NCI-H187 (cell line): ENCODE measurements at places on chromosomes 1 and 21.

DNA sequence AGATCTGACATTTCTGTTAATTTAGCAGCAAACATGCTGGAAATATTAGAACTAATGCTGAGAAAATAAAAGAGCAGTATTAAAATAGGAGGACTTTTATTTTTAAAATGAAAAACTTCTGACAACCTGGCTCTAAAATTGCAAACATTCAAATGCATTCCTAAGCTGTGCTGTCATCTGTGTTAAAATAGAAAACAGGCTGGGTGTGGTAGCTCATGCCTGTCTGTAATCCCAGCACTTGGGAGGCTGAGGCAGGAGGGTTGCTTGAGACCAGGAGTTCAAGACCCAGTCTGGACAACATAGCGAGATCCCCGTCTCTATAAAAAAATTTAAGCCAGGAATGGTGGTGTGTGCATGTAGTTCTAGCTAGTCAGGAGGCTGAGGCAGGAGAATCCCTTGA lies 44.6 kb downstream of the MIGA1 start:
- no peak for DNase-seq

DNA sequence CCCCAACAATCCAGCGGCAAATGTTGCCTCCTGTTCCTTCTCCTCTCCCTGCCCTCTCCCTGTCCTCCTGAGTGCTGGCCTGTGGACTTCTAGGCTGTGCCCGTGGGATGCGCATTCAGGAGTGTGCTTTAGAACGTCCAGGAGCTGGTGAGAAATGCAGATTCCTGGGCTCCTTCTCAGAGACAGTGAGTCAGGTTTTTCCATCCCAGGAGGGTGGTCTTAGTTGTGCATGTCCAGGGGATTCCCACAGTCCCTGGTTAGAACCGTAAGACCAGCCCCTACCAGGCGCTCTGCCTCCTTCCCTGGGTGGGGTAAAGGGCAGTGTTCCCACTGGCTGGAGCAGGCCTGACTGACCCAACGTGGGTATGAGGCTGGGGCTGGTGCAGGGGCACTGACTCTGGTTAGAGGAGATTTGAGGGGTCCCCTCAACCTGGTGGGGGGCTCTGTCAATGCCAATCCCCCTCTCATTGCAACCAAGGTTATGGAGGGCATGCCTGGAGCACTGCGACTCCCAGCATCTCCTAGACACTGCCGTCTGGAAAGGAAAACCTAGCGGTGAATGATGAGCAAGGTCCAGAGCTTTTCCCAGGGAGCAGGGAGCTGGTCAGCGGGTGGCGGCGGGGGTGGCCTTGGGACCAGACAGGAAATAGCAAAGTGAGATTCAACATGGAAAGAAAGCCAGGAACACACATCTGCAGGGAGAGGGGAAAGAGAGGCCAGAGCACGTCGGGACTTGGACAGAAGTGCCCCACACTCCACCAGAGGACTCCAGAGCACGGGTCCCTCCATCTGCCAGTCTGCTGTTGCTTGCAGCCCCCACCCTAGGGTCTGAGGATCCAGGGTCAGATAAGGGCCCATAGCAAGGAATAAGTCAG lies 38.5 kb downstream of the HSPG2 start:
- no peak for DNase-seq

- no peak for DNase-seq
These were observed 2.2 kb upstream of the GBP6 start for GRCh38 chr1:89361681-89362080.

- DNase-seq, result no peak
These were observed 317.9 kb upstream of the NFIA start for GRCh38 chr1:60764489-60764888.
